Stimulated activated CD4-positive, alpha-beta T cell treated with anti-CD3 and anti-CD28 coated beads, Interleukin-12 subunit alpha, Interleukin-12 subunit beta, amount 100 ng/mL, for 48 hours (primary cell): ENCODE measurements at places on chromosomes 16 and 17.

DNA sequence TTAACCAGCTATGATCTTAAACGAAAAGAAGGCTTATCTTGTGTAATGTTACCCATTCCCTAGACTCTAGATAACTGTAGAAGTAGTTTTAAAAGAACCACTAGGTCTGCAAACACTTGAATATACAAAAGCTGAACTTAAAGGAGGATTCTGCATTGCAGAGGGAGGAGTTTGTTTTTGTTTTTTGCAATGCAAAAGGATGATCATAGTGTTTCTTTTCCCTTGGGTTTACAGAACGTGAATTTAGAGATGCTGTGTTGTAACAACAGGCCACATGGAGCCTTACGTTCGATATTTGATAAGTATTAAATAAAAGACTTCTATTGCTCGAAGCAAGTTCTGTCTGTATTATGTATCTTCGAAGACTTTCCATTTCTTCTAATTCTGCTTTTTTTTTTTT lies 77.6 kb downstream of the CHD9 start:
- no peak for DNase-seq

DNA sequence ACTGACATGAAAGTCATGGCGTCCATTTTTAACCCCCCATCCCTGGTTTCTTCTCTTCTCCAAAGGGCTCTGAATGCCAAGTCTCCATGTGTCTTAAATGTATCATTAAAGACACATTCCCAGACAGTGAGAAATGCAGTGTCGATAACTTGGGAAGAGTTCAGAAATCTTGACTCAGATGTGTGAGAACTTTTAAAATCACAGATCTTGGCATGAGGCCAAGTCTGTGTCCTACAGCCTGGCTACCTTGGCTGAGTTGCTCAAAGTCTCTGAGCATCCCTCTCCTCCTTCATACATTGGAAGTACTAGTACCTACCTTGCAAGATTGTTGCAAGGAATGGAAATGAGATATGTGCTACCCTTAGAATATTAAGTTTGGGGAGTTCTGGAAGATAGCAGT lies 1046.5 kb upstream of the RBFOX1 start:
- no peak for DNase-seq

GRCh38 chr17:80906364-80907259 lies 85.0 kb upstream of the CHMP6 start:
- DNase-seq = no peak

DNA sequence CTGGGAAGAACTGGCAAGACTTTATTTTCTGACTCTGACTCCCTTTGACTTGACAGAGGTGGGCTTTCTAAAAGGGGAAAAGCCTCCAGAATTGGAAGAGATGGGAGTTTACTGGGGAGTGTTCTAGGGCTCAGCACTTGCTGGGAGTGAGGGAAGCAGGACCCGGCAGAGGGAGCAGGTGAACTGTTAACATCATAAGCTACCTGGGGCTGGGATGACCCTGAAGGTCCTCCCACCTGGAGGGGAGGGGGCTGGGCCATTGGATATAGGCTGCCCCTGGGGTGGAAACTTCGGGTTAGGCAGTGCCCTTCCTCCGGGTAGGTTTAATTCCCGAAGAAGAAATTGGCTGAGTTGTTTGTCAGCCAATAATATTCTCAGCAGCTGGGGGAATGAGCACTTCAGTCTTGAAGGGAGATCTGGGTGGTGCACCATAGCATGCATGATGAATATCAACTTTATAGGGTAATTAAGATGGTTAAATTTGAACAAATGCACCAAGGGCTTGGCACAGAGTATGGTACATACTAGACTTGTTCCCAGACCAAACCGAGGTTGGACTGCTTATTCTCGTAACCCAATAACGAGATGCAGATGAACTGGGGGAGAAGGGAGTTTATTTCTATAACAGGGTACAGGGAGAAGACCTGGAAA lies 337.0 kb downstream of the HAPSTR1 start:
- DNase-seq = no peak

DNA sequence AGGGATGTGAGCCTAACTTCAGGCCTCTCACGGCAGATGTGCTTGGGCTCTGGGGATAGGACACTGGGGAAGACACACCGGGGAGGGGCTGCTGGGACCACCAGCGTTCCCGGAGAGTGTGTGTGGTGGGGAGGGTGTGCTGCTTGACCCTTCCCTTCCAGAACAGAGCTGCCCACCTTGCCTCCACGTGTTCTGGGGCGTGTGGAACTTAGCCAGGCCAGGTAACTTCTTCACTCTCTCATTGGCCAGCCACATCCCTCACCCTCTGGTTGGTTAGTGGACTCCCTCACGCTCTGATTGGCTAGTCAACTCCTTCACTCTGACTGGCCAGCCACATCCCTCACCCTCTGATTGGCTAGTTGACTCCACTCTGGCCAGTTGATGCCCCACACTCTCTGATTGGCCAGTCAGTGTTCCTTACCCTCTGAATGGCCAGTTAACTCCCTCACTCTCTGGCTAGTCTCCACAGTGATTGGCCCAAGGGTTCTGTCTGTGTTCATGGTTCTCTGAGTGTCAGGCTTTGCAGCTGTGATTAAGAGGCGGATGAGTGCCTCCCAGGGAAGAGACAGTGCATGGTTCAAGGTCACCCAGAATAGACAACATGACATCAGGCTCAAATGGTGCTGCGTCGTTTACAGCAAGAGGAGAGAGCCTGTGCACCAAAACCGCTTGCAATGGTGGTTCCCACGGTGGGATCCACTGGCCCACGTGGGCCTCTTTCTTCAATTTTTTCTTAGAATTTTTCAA lies 10.0 kb downstream of the TMEM235 start:
- DNase-seq = no peak

DNA sequence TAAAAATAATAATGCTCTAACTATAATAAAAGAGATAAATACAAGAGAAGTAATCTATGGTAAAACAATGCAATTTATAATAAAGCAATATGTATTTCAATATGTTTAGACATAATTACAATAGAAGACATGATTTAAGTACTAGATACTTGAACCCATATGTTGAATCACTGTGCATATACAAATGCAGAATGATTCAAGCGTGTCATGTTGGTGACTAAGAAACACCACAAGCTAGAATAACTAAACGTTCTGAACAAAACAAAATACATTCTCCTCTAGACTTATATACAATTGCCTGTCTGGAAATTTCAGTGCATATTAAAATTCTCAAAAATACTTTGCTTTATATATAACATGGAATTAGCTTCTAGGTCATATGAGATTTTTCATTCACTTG lies 11.2 kb downstream of the TADA2A start:
- DNase-seq = no peak

GRCh38 chr17:51035431-51035830 lies 85.2 kb downstream of the SPAG9 start:
- no peak for DNase-seq

DNA sequence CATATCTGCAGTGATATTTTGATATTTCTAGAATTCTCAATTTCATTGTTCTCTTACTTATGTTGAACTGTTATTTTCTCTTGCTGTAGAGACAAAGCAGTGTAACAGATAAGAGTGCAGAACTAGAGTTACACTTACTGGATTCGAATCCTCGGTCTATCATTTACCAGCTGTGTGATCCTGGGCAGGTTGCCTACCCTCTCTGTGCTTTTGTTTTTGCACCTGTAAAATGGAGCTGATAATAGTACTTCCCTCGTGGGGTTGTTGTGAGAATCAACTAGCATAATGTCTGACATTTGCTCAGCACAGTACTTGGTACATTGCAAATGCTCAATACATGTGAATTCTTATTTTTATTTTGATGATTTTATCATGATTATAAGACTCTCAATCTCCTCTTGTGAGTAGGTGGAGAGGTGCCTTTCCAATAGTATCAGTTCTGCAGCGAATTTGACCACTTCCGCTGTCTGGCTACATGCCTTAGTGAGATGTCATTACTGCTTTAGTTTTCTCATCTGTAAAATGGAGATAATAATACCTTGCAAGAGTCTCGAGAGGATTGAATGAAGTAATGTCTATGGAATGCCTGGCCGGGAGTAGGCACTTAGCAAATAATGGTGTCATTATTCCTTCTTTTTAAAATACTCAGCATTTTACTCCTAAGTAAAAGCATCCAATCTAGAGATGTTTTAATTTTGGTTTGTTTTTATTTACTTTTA lies 312.2 kb upstream of the MAF start:
- no peak for DNase-seq

- DNase-seq = no peak
Observed at GRCh38 chr17:55040611-55041010, 72.0 kb downstream of the STXBP4 start.

DNA sequence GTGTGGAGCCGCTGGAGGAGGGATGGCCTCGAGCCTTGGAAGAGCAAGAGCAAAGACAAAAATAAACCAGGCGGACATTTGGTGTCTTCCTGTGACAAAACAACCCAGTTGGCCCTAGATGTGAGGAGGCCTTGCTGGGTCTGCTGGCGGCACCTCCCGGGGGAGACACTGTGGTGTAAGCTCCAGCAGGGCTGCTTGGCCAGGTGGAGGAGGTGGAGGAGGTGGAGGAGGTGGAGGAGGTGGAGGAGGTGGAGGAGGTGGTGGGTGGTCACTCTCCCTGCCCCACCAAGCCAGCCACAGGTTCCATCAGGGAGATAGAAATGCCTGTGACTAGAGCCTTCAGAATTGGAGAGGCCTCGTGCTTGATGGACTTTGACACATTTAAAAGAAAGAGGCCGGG lies 32.1 kb downstream of the DBNDD1 start:
- DNase-seq = no peak

GRCh38 chr17:82045936-82046484 lies 5.6 kb downstream of the RFNG start:
- DNase-seq = no peak

- DNase-seq = no peak
Observed at GRCh38 chr17:81719410-81720266, 7.6 kb downstream of the SLC25A10 start.

GRCh38 chr16:19382887-19383816 lies 34.5 kb upstream of the TMC5 start:
- no peak for DNase-seq

- no peak for DNase-seq
Observed at GRCh38 chr16:87531418-87531817, 38.6 kb upstream of the ZCCHC14 start.
